IMR-90 (cell line): ENCODE measurements at places on chromosomes 1 and 21.
A peak's percentile ranks its signal among the peaks of the same experiment; 100 is the strongest.

- no peak for DNase-seq
Observed at GRCh38 chr1:61898658-61899057, 156.4 kb downstream of the PATJ start.

GRCh38 chr1:50516056-50516455 lies 92.8 kb upstream of the DMRTA2 start:
- peak; percentile 2 for DNase-seq

- DNase-seq: peak; percentile 63
Observed at GRCh38 chr1:7218210-7218832, 433.1 kb downstream of the CAMTA1 start.

GRCh38 chr1:212037900-212038299 lies 2.4 kb downstream of the DTL start:
- DNase-seq: no peak

DNA sequence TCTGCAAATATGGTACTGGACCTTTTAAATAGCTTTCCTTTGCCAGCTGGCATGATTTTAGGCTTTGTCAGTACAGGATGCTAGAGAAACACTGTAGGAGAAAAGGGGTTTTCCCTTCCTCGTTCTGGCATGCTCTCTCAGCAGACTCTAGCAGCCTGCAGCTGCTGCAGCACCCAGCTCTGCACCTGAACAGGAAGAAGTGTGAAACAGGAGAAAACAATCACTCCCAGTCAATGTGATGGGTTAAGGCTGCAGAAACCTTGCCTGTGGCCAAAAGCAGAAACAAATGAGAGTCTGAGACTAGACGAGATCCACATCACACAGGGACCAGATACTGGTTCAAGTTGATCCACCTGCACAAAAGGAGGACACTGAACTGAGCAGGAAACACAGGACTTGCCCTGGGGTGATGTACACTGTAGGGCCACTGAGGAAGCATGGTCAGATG lies 21.2 kb downstream of the OVGP1 start:
- peak; percentile 48 for DNase-seq

DNA sequence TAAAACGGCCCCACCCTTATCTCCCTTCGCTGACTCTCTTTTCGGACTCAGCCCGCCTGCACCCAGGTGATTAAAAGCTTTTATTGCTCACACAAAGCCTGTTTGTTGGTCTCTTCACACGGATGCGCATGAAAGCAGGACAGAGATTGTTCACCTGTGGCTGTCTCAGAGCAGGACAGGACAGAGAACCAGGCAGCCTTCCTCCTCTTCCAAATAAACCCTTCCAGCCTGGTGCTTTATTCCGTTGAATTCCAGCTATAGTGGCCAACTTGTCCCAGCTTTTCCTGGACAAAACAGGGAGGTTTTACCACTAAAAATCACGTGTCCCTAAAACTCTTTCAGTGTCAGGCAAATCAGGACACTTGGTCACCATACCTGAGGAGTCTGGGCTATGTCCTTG lies 9.5 kb upstream of the DMRTB1 start:
- no peak for DNase-seq

GRCh38 chr1:41629141-41629540 lies 144.7 kb upstream of the EDN2 start:
- DNase-seq: no peak

GRCh38 chr1:158025576-158026230 lies 32.3 kb downstream of the KIRREL1 start:
- DNase-seq: no peak

DNA sequence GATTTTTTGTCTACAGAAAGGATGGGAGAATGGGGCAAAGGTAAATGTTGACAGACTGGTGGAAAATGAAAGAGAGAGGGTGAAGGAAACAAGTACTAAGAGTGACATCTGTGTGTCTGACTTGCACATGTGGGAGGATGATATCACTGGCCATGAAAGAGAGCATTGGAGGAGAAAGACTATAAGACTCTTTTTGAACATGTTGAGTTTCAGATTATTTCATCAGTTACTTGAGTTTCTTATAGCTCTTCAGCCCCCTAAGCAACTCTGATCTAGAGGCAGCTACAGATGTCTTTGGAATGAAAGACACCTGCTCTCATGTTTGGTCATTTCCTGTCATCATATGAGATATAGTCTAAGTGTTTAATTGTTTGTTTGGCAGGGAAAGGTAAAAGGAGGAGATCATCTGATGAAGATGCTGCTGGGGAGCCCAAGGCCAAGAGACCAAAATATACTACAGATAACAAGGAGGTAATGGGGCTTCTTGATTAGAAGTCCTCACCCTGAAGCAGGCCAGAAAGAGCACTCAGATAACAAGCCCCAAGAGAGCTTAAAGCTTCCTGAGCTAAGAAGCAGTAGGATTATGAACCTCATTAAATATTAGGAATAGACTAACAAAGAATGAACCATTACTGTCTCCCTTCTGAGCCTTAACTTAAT lies 4.5 kb downstream of the POLR3C start:
- DNase-seq: no peak

- no peak for DNase-seq
Observed at GRCh38 chr1:44775930-44776729, 790 bp downstream of the RPS8 start.

DNA sequence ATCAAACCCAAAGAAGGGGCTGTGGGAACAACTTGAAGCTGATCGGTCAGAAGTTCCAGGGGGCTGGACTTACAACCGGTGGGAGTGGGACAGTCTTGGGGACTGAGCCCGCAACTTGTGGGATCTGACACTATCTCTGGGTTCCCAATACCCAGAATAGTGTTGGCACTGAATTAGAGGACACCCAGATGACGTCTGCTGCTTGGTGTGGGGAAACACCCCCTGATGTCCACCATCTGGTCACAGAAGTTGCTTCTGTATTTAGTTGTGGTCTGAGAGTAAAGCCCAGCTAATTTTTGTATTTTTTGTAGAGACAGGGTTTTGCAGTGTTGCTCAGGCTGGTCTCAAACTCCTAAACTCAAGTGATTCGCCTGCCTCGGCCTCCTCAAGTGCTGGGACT lies 28.8 kb downstream of the SERBP1 start:
- DNase-seq: peak; percentile 10

DNA sequence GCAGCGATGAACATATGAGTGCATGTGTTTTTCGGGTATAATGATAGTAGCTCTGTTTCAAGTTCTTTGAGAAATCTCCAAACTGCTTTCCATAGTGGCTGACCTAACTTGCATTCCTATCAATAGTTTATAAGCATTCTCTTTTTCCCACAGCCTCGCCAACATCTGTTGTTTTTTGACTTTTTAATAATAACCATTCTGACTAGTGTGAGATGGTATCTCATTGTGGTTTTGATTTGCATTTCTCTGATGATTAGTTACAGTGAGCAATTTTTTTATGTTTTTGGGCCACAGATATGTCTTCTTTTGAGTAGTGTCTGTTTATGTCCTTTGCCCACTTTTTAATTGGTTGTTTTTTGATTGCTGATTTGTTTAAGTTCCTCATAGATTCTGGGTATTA lies 10.6 kb upstream of the RUNX1 start:
- DNase-seq: peak; percentile 43
